Psoas muscle (tissue), 8 donors: ENCODE measurements at places on chromosomes 6 and 20.
A peak's percentile ranks its signal among the peaks of the same experiment; 100 is the strongest.

GRCh38 chr6:135606392-135606791, 108.9 kb upstream of the AHI1 start:
- H3K27me3 ChIP-seq = no peaks in the 10 kb centered on the region
- no peaks in the 10 kb centered on the region for H3K36me3 ChIP-seq
- DNase-seq = no peak
- H3K27ac ChIP-seq = no peak overlapping the region
- H3K4me3 ChIP-seq = no peak overlapping the region

- no peak overlapping the region for H3K27ac ChIP-seq
- no peak for DNase-seq
- no peaks in the 10 kb centered on the region for H3K27me3 ChIP-seq
- H3K4me1 ChIP-seq = peaks cover 25% of the 10 kb centered on the region
These were observed 13.7 kb upstream of the ZNF831 start for GRCh38 chr20:59149678-59150504.

GRCh38 chr6:16752206-16752866, 8.9 kb downstream of the ATXN1 start:
- H3K36me3 ChIP-seq = peaks cover 10% of the 10 kb centered on the region
- peaks cover 79% of the 10 kb centered on the region for H3K4me1 ChIP-seq
- no peaks in the 10 kb centered on the region for H3K27me3 ChIP-seq
- no peak overlapping the region for H3K4me3 ChIP-seq
- DNase-seq = no peak

DNA sequence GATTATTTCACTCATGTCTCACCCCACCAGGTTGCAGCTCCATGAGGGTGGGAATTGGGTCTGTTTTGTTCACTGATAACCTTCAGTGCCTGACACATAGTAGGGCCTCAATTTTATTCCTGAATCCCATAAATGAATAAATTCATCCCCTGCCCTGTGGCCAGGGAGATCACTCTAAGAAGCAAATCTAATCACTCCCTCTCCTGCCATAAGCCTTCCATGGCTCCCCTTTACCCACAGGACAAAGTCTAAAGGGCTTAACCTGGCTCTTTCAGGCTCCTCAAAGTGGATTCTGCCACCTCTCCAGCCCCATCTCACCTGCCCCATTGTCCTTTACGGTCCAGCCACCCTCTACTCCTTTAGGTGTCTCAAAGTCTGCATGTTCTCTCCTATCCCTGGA, 141.8 kb upstream of the PTPN1 start:
- no peak for DNase-seq
- H3K4me1 ChIP-seq = peaks cover 14% of the 10 kb centered on the region
- H3K4me3 ChIP-seq = no peak overlapping the region
- no peaks in the 10 kb centered on the region for H3K27me3 ChIP-seq
- no peaks in the 10 kb centered on the region for H3K36me3 ChIP-seq

DNA sequence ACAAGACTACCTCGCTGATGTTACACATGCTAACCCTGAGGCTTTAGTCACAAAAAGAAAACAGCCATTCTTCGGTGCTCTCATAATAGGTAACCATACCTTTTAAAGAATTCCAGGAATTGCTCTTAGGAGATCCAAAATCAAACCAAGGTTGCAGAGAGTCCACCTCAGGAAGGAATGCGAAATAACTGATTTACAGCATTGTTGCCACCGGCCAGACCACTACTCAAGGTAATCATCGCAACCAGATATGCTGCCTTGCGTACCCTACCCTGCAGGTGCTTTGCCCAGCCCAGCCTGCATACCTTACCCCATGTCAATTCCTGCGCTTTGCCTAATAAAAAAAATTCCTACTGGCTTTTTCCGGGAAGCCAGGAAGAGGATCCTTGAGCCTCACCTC, 27.0 kb downstream of the NUP153 start:
- H3K27ac ChIP-seq = no peak overlapping the region
- H3K36me3 ChIP-seq = peaks cover 3% of the 10 kb centered on the region
- H3K4me3 ChIP-seq = no peak overlapping the region

DNA sequence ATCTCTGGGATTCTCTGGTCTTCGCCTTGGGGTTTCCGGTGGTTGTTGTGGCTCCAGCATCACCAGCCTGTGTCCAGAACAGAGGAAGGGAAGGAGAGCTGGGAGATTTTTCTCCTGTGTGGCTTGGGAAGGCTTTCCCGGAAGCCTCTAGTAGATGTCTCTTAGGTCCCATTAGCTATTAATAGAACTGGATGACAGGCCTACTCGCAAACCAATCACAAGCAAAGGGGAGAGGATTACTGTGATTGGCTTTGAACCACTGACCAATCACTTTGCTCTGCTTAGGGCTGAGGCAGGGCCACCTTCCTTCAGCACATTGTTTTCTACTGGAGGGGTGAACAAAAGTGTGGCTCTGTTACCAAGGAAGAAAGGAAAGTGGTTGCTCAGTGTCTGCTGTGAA, 203.4 kb upstream of the SULF2 start:
- H3K36me3 ChIP-seq = no peaks in the 10 kb centered on the region
- H3K4me1 ChIP-seq = no peaks in the 10 kb centered on the region
- no peak overlapping the region for H3K27ac ChIP-seq
- no peak for DNase-seq
- H3K27me3 ChIP-seq = no peaks in the 10 kb centered on the region
- H3K4me3 ChIP-seq = no peak overlapping the region

GRCh38 chr20:34180460-34181120, 60.6 kb upstream of the ASIP start:
- no peak overlapping the region for H3K27ac ChIP-seq
- DNase-seq = no peak
- H3K4me3 ChIP-seq = no peak overlapping the region
- H3K4me1 ChIP-seq = no peaks in the 10 kb centered on the region
- no peaks in the 10 kb centered on the region for H3K36me3 ChIP-seq

DNA sequence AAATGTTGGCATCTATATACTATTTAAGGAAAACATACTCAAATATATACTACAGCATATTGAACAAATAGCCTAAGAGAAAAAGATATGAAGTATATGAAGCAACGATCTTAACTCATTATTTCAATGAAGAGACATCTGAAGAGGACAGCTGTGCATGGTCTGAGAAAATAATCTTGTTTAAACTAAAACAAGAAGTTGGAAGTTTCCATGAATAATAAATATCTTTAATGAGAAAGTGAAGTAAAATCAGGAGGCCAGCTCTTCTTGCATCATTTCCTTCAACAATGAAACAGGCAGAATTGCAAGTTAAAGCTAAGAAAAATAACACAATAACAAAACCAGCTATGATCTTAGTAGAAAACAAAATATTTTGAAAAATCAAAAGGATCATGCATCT, 1265.4 kb upstream of the MAP3K7 start:
- H3K27ac ChIP-seq = no peak overlapping the region
- H3K27me3 ChIP-seq = no peaks in the 10 kb centered on the region
- DNase-seq = no peak
- H3K36me3 ChIP-seq = no peaks in the 10 kb centered on the region
- no peaks in the 10 kb centered on the region for H3K4me1 ChIP-seq
- H3K4me3 ChIP-seq = no peak overlapping the region

GRCh38 chr6:95519228-95520037, 57.9 kb upstream of the MANEA start:
- no peak for DNase-seq
- H3K36me3 ChIP-seq = no peaks in the 10 kb centered on the region
- H3K4me1 ChIP-seq = no peaks in the 10 kb centered on the region
- no peak overlapping the region for H3K4me3 ChIP-seq
- no peak overlapping the region for H3K27ac ChIP-seq

- H3K4me1 ChIP-seq = peaks cover 22% of the 10 kb centered on the region
- no peak overlapping the region for H3K4me3 ChIP-seq
- peak overlapping the region; percentile 39 for H3K27ac ChIP-seq
- no peak for DNase-seq
- no peaks in the 10 kb centered on the region for H3K27me3 ChIP-seq
- peaks cover 22% of the 10 kb centered on the region for H3K36me3 ChIP-seq
These were observed 17.8 kb downstream of the EEF1E1 start for GRCh38 chr6:8084586-8084985.

GRCh38 chr6:79868098-79868722, 79.1 kb downstream of the ELOVL4 start:
- H3K4me1 ChIP-seq = no peaks in the 10 kb centered on the region
- no peak overlapping the region for H3K27ac ChIP-seq
- no peak overlapping the region for H3K4me3 ChIP-seq
- no peaks in the 10 kb centered on the region for H3K27me3 ChIP-seq
- no peak for DNase-seq
- H3K36me3 ChIP-seq = no peaks in the 10 kb centered on the region

GRCh38 chr20:10716855-10717254, 43.1 kb upstream of the JAG1 start:
- no peaks in the 10 kb centered on the region for H3K4me1 ChIP-seq
- no peak overlapping the region for H3K4me3 ChIP-seq
- H3K27me3 ChIP-seq = no peaks in the 10 kb centered on the region
- no peak for DNase-seq
